ENCODE measurements at places on chromosomes 13 and 19. TPM values are rescaled to one million over a fixed set of nuclear protein-coding genes. Genes with fewer than 3 reads are reported as not detected.

Gene GPR32
- total RNA-seq = not detected

Gene RAB3A
- 0.88 TPM for total RNA-seq

Gene ZNF613
- total RNA-seq = 4.4 TPM

Gene LATS2
- total RNA-seq = 65.7 TPM

Gene CLIP3
- 24.4 TPM for total RNA-seq

Gene CPB2
- not detected for total RNA-seq

Gene SHD
- not detected for total RNA-seq

Gene STARD13
- total RNA-seq = 47.7 TPM

Gene TSSK6
- 0.35 TPM for total RNA-seq

Gene SIGLEC10
- total RNA-seq = not detected

Gene COX6B1
- 327 TPM for total RNA-seq

Gene GPR12
- total RNA-seq = not detected

Gene TEX26
- total RNA-seq = not detected

Gene MISP3
- total RNA-seq = not detected

Gene UBE2L5
- not detected for total RNA-seq

Gene PPP2R1A
- 257 TPM for total RNA-seq

Gene GDF15
- 165 TPM for total RNA-seq

Gene KLK5
- not detected for total RNA-seq

Gene OR4F17
- not detected for total RNA-seq

Gene COX6B2
- total RNA-seq = not detected

Gene MEIOSIN
- total RNA-seq = not detected

Gene UBE2M
- 106 TPM for total RNA-seq

Gene ZNF805
- 8.6 TPM for total RNA-seq

Gene ITPKC
- 16.1 TPM for total RNA-seq

Gene ZNF274
- total RNA-seq = 18.8 TPM

Gene TMC4
- 0.71 TPM for total RNA-seq

Gene ZNF541
- not detected for total RNA-seq

Gene NECTIN2
- 211 TPM for total RNA-seq

Gene PRPF31
- 101 TPM for total RNA-seq

Gene ZNF486
- 8.4 TPM for total RNA-seq

Gene F2RL3
- total RNA-seq = 1.2 TPM

Gene PRRG2
- total RNA-seq = 1.5 TPM

Gene ZNF507
- total RNA-seq = 20.3 TPM

Gene DCT
- total RNA-seq = not detected

Gene ZNF266
- 16.7 TPM for total RNA-seq

Gene ELAVL3
- not detected for total RNA-seq

Gene ERFL
- not detected for total RNA-seq

Gene MBD3L3
- total RNA-seq = not detected

Gene PCDH20
- not detected for total RNA-seq

Gene ZNF772
- 6.4 TPM for total RNA-seq

Gene TNNI3
- total RNA-seq = not detected

Gene PSG2
- not detected for total RNA-seq

Gene RFPL4A
- not detected for total RNA-seq

Gene CAPN12
- total RNA-seq = not detected

Gene RAB20
- 1.3 TPM for total RNA-seq

Gene SLC8A2
- total RNA-seq = not detected

Gene LENG9
- 2.8 TPM for total RNA-seq

Gene SKA3
- 28.7 TPM for total RNA-seq

Gene ZNF563
- total RNA-seq = 1.1 TPM

Gene ZNF112
- 7.5 TPM for total RNA-seq

Gene FPR2
- total RNA-seq = not detected

Gene VAV1
- total RNA-seq = not detected

Gene LSR
- 1.0 TPM for total RNA-seq

Gene CERS1
- 4.0 TPM for total RNA-seq

Data from endothelial cell of umbilical vein (primary cell).